ENCODE measurements at places on chromosomes 12 and 14.

GRCh38 chr14:58072288-58073071, 79.5 kb downstream of the ARMH4 start:
- DNase-seq: no peak

DNA sequence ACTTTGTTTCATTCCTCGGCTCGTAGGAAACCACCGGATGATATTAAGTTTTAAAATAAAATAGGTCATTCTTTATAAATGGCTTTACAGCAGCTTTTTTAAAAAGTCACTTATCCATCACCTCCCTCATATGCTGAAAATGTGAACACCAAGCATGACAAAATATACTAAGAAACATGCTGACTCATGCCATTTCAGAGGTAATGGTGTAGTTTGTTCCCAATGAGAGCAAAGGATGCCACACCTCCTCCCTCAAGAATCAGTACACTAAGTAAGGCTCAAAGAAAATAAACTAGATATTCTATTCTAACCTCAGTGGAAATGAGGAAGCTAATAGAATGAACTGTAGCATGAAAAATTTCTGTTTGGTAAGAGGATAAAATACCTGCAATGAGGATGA, 5.5 kb upstream of the DIO2 start:
- no peak for DNase-seq

- DNase-seq: no peak
Measured at GRCh38 chr12:14995583-14996425, 23.0 kb downstream of the PDE6H start.

GRCh38 chr12:93134893-93135285, 205.8 kb upstream of the EEA1 start:
- no peak for DNase-seq

DNA sequence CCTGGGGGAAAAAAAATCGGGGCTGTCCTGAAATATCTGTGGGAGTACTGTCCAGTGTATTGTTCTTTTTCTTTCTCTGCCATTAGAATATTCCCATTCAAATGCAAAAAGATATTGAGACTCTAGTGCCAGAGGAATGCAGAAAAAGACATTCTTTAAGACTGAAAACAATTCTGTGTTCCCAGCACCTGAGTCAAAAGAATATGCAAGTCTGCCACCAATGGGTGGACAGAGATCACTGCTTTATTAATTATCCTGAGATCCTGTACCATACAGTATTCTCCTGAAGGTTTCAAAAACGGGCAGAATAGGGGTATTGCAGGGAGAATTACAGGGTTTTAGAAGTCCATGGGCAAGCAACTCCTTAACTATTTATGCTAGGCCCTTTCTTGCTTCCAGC, 361.8 kb downstream of the C12orf50 start:
- DNase-seq: no peak
